ACHN (cell line): ENCODE measurements at places on chromosomes 1 and 21.
A peak's percentile ranks its signal among the peaks of the same experiment; 100 is the strongest.

DNA sequence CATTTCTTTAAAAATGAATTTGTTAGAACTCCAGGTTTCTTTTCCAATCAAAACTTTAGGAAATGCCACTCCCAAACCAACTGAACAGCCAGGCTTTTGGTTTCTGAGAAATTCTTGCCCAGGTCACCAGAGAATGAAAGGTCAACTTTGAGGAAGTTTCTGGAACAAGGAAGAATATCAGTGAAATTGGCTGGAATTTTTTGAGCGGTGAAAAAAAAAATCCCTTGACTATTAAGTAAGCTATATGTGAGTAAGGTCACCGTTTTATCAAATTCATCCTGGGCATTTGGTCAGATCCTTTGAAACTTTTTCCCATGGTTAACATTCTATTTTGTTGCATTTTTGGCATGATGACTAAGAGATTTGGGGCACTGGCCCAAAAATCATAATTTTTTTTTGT, 469.3 kb downstream of the LTN1 start:
- DNase-seq, result no peak

- DNase-seq, result no peak
These were observed 62.9 kb upstream of the HOOK1 start for GRCh38 chr1:59751801-59752200.

DNA sequence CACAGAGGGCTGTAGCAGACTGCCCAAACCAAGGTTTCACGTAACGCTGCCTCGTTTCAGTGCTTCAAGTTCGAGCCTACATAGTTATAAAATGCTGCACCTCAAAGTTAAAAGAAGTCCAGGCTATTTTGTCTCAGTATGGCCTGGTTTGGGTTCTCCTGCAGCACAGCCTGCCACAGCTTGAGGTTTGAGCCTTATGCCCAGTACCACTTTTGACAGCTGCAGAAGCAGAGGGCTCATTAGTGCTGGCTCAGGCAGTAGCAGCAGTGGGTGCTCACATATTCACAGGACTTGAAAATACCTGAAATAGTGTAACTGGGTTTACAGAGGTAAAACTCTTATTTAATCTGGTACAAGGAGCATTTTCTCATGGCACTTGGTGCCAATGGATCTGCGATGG, 15.3 kb downstream of the SPATA46 start:
- DNase-seq, result no peak

DNA sequence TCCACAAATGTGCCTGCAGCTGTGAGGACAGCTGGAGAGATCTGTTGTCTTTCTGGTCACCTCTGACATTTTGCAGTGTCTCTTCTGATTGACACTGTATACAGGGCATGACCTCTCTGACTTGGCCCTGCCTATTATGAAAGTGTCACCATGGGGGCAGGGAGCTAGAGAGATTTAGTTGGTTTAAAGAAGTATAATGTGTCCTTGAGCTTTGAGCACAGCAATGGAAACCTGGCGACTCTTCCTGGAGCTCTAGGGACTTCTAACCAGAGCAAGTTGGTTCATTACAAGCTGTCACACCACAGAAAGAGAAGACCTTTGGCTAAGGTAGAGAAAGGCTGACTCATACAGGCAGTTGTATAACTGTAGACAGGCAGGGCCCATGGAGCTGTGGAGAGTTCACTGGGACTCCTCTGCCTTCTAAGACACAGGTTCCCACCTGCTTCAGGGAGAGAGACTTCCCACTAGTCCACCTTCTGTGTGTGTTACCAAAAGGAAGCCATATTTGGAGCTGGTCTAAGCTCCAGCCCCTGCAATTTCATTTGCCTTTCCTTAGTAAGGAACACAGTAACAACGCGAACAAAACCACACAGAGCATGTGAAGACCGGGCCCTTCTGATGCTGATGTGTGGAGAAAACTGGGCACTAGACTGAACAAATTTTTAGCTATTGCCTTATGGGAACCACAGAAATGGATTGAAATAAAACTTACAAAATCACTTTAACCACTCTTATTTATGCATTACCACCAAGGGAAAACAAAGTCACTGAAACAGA, 90.5 kb upstream of the ADAR start:
- no peak for DNase-seq

DNA sequence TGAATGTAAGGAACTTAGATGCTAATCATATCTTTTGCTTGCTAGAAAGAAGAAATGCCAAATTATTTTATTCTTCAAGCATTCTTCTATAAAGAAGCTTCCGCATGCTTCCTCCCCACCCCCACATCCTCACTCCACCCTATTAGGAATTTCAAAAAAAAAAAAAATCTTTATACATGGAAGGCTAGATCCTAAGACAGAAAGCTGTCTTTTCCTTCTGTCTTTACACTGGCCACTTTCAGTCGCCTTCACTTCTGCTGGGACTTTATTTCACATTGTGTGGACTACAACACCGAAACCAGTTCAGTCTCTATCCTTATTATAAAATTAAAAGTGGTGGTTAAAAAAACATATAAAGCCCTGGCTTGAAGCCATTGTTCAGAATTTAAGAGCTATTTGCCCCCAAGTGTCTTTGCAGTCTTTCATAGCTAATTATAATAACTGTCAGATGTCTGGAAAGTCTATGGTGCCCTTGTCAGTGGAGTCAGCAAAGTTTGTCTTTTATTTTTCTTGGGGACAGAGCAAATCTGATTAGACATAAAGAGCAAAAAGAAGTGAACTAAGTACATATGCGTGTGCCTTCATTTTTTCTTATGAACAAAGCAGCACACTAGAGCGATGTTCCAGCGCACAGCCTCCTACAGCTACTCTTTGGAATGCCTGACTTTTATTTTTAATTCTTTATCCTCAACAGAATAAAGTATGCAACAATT, 297.7 kb downstream of the PTPRC start:
- peak; percentile 64 for DNase-seq

DNA sequence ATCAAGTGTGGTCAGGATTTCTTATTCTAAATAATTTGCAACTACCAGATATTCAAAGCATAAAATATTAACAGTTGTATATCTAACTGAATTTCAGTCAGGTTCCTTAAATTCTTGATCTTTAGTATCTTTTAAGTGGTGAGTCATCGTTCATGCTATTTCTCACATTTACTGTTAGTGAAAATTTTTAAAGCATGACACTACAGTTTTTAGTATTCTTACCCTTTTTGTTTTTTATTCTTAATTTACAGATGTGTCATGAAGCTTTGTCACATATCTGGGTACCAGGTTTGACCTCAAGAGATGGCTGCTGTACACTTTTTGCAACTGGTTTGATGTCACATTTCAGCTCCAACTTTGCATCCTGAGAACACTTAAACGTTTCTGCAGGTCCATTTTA, 12.7 kb downstream of the AKIRIN1 start:
- no peak for DNase-seq

DNA sequence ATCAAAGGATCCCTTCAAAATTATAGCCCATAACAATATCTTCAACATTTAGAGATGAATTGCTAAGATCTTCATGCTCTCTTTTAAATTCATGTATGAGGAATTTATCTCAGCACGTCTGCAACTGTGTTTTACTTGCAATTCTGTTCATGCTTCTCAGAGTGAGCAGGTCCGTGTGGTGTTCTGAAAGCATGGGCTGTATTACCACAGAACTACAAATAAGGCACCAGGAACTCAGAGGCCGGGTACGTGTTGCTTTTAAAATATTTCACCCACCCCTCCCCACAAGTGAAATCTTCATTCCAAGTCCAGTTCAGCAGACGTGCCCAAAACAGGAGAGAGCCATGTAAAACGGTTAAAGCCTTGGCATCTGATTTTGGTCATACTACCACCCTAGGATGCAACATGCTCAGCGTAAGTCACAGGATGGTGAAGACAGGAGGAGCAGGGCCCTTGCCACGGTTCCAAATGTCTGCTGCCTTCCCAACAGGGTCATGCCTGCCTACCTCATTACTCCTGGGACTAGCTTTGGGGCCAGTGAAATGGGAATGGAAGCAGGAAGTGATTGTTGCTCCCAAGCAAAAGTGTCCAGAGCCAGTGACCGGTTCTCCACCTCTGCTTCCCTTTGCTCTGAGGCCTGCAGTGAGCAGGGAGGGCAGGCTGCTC, 133.7 kb downstream of the PTPN14 start:
- DNase-seq, result no peak

DNA sequence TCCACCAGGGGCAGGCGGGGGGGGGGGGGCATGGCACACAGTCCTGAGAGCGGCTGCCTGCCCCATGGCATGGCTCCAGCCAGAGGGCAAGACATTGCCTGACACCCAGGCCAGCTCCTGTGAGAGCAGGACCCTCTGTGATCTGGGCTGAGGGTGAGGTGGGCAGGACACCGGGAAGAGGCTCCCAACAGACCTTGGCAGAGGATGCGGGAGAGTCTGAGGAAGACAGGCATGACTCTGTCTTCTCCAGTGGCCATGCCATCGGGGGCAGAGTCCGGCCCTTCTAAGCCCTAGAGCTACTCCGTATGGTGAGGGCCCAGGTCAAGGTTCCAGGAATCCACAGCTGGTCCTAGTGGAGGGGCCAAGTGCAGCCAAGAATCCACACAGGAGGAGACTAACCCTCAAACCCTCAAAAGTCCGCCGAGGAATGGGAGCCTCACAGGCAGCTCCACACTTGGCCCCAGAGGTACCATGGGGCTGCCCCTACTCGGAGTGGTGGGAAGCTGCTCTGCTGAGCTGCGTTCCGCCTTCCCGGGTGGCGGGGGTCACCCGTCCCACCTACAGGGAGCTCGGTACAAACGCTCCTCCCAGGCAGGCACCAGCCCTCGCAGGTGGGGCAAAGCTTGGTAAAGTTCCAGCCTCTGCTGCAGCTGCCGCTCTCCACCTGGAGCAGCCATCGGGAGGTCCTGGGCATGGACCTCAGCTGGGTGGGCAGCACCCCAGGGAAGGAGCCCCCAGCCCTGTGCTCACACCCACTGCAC, 6.5 kb downstream of the ACTRT2 start:
- DNase-seq, result no peak

- DNase-seq, result no peak
These were observed 22.8 kb upstream of the GPX7 start for GRCh38 chr1:52579415-52579814.

GRCh38 chr1:231072041-231072440, 32.0 kb upstream of the FAM89A start:
- no peak for DNase-seq

DNA sequence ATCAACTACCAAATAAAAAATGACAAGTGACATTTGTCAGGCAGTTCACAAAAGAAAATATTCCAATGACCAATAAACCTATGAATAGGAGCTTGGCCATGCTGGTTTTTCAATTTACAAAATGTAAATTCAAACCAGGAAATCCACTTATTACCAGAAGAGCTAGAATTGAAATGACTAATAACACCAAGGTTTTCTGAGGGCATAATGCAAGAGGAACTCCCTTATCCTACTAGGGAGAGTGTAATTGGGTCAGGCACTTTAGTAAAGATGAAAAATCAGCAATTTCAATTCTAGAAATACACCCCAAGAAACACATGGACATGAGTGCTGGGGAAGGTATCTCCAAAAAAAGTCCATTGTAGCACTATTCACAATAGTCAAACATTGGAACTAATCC, 16.7 kb upstream of the TIAM1 start:
- DNase-seq, result no peak

- DNase-seq, result peak; percentile 70
These were observed 11.4 kb downstream of the UBASH3A start for GRCh38 chr21:42414928-42415769.

- DNase-seq, result no peak
These were observed 6.7 kb downstream of the TAGLN2 start for GRCh38 chr1:159918352-159919200.

- DNase-seq, result peak; percentile 29
These were observed 421 bp upstream of the LCE3A start for GRCh38 chr1:152623203-152623844.

DNA sequence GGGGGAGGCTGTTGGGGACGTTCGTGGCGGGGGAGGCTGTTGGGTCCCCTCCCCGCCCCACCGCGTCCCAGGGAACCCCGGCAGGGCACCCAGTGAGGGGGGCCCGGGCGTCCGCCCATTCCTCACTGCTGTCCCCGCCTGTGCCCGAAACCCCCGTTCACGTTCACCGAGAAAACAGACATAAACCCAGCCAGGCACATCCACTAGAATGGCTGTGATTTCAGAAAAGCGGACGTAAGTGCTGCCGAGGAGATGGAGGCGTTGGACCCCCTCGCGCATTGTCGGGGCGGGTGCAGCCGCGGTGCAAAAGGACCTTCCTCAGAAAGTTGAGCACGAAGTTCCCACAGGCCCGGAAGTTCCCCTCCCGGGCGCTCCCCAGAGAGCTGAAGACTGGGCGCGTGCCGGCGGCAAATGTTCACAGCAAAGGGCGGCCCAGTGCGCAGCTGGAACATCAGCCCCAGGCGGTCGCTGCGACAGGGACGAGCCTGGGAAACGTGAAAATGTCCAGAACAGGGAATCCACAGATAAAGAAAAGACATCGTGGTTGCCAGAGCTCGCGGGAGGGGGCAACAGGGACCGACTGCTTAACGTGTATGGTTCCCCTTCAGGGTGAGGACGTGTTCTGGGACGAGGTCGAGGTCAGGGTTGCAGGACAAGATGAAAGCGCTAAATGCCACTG, 18.5 kb upstream of the SAMD11 start:
- DNase-seq, result no peak

DNA sequence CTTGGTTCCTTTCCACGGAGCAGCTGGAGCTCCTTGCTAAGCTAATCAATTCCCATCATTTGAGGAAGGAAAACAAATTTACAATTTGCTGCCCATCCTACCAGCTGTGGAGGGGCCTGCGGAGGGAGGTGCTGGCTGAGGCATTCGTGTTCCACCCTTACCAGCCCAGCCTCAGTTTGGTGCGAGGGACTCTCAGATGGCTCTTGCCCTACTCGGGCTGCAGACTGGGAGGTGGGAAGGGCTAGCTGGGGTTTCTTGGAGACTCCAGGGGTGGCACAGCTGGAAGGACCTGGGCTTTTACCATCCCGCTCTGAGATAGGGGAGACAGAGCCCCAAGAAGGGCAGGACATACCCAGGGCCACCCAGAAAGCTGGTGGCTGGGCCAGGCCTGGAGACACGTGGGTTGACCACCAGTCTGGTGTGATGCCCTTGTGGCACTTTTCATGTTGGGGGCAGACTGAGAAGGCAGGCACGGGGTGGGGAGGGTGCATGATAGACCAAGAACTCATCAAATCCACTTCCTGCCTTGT, 17.7 kb downstream of the DISP3 start:
- no peak for DNase-seq

GRCh38 chr1:240285540-240285939, 193.9 kb downstream of the FMN2 start:
- DNase-seq, result no peak

- no peak for DNase-seq
These were observed 18.8 kb upstream of the HSD3B1 start for GRCh38 chr1:119488216-119488615.

GRCh38 chr1:19366599-19367536, 54.7 kb downstream of the SLC66A1 start:
- no peak for DNase-seq
